ENCODE measurements at places on chromosomes 3 and 15.

- DNase-seq = peak; percentile 62
These were observed 94.7 kb downstream of the IL5RA start for GRCh38 chr3:3015185-3016089.

GRCh38 chr15:55856506-55857164 lies 113.7 kb upstream of the PRTG start:
- DNase-seq = no peak

GRCh38 chr3:96814651-96815567 lies 515 bp downstream of the EPHA6 start:
- DNase-seq = no peak

DNA sequence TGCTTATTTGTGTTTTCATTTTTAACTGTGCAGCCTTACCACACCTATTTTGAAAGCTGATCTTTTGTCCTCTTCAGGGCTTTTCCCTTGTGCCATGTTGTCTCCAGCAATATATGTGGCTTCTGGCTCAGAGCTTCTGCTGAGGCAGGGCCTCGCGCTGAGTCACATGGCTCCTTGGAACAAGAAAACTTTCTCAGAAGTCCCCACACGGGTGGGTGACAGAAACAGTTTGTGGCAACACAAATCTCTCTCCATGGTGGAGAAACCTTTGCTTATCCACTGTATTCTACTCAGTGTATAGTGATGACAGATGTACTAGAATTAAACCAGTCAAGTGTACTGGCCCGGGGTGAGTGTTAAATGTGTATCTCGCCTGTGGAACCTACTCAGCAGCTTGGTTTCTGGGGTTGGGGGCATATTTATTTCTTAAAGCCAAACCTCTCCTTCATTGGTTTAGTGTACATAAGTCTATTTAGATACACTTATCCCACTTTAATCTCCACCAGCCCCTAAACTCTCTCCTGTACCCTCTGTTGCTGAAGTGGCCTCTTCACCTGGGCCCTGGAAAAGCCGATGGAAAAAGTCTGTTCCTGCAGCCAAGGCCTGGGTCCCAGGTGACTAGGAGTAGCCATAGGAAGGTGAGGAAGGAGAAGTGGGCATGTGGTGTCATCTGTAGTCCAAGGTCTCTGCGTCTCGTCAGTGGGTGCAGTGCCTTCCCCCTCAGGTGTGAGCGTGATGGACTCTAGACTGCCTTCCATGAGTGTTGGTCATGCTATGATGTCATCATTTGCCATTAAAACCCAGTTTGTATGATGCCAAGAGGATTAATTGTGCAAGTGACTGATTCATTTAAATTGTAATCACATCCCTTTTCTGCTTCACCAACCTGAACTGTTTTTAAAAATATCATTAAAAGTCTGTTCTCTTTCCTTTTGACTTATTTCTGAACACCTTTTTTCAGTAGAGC lies 3.2 kb upstream of the FBXL22 start:
- DNase-seq = no peak

GRCh38 chr3:122469659-122470058 lies 45.1 kb downstream of the KPNA1 start:
- DNase-seq = no peak

DNA sequence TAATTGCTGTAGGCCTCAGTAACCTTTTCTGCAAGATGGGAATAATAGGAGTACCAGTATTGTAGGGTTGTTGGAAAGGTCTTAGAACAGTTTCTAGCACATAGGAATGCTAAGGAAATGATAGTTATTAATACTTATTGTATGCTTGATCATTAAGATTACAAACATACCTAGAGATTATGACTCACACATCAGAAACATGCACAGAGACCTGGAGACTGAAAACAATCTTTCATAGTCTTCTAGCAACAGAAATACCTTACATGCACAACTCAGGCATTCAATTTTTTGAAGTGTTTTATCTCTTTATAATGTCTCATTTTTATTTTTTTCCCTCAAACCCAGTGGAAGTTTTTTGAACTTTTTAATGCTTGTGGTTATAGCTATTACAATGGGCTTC lies 104.4 kb upstream of the ZBTB20 start:
- DNase-seq = no peak

GRCh38 chr3:138027821-138028220 lies 17.9 kb downstream of the CLDN18 start:
- no peak for DNase-seq

DNA sequence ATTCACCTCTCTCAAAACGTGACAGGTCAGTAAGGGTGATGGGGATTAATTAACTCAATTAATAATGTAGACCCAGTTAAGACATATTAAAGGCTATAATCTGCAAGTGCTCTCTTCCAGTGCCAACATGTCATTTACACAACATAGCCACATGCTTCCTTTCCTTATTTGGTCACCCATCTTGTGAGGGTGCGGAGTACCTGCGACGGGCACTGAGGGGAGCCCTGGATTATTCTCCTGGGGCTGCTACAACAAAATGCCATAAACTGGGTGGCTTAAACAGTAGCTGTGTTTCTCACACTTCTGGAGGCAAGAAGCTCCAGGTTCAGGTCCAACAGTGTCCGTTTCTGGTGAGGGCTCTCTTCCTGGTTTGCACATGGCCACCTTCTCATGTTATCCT lies 157.4 kb upstream of the LRTM1 start:
- DNase-seq = no peak

DNA sequence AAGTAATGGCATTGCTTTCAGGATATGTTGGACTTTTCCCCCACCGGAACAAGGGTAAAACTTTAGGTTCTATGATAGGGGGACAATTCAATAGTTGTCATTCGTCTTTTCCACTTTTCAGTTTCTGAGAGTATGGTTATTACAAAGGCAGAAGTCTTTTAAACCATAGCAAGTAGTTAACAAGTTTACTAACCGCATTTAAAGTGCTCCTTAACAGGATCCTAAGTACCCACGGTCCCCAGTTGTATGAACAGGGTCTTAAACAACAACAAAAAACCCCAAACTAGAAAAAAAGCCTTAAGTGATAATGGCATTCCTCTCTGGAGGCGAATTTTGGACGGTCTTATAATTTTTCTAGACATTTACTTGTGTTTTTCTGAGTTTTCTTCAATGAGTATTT lies 831 bp downstream of the IFT57 start:
- DNase-seq = no peak

DNA sequence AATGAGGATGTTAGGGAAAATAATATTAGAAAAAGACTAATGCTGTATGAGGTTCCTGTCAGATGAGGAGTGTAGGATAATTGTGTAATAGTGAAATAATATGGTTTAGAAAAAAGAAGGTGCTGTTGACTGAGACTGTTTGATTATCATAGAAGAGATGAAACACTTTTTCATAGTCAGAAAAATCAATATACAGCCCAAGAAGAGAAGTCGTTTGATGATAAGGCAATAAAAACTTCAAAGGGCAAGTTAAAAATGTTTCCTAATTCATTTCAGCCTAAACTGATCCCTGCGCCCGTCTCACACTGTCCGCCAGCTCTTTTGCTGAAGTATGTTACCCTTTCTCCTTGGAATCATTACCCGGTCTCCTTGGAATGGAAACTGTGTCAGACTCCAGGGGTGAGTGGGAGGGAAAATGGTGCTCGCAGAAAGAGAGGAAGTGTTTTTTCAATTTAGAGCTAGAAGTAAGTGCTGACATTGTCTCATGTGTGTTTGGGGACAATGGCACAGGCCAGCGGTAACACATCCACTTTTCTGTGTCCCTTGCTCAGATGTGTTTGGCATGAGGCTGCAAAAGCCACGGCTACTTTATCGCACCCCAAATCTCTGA lies 23.6 kb downstream of the DUT start:
- DNase-seq = no peak

DNA sequence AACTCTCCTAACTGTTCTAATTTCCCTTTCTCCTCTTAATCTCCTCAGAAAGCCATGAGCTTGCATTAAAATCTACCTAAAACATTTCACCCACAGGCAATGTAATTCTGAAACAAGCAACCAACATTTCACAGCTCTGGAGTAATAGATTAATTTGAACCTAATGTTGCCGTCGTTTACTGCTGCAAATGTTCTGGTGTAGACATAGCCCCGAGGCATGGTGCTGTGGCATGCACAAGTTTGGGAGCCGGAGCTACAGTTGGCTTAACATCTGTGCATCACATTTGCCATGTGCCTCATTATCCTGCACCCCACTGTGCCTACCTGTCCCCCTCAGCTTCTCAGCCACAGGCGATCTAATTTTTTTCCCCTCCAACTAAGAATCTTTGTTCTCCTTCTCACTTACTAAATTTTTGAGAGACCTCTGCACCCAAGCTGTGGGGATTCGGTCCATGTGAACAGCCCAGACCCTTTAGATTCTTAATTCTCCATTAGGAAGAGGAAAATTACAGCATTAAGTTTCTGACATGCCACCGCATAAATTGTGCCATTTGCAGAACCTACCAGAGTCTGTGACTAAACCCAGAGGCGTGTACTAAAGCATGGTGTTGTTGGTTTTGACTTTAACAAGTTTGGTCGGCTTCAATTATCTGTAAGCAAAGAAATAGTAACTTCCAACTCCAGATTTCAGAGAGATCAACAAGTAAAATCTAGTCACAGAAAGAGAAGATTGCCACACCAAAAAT lies 419.2 kb downstream of the MECOM start:
- DNase-seq = no peak

DNA sequence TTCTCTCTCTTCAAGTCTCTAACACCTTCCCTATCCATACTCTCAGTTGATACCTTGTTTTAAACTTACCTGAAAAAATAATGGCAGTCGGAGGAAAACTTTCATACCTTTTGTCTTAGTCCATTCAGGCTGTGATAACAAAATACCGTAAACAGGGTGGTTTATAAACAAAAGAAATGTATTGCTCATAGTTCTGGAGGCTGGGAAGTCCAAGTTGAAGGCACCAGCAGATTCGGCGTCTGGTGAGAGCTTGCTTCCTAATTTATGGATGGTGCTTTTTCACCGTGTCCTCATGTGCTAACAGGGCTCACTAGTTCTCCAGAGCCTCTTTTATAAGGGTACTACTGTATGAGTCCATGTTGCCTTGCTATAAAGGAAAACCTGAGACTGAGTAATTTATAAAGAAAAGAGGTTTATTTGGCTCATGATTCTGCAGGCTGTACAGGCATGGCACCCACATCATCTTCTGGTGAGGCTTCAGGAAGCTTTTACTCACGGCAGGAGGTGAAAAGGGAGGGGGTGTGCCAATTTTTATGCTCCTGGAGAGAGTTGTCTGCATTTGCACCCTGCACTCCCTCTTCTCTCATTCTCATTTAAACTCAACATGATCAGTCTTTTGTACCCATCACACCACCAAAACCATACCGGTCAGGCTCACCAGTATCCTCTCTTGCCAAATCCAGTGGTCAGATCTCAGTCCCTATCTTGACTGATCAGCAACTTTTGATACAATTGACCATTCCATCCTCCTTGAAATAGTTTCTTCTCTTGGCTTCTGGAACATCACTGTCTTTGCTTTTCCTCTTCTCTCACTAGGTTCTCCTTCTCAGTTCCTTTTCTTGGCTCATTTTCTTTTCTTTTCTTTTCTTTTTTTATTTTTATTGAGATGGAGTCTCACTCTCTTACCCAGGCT lies 21.6 kb downstream of the ST6GAL1 start:
- no peak for DNase-seq

DNA sequence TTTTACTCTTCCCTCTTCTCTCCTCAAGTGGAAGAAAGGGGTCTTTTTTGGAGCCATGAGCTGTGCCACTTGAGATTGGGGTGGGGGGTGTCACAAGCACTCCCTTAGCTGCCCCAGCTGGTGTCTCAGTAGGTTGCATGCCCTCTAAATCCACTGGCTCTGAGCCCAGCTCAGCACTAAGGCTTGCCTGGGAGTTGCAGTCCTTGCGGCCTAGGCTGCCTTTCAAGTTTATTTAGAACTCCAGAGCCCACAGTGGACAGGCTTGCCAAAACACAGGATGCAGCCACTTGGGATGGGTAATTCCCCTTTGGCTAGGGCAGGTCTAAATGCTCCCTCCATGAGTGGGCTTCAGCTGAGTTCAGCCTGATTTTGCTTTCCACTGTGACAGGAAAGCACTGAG lies 24.7 kb downstream of the C3orf20 start:
- DNase-seq = no peak

- no peak for DNase-seq
These were observed 8.1 kb downstream of the KLF15 start for GRCh38 chr3:126349071-126349470.

DNA sequence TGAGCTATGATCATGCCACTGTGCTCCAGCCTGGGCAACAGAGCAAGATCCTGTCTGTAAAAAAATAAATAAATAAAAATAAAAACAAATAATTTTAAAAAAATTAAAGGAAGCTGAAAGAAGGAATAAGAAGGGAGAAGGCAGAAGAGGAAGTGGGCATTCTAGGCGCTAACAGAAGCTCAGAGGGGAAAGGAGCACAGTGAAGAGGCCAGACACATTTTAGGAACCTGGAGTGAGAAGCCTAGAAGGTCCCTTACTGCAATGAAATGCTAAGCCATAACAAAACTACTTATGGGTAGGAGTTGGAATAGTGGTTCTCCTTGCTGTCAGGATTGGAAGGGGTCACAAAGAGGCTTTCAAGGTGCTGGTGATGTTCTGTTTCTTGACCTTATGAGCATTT lies 64.0 kb downstream of the ITGB5 start:
- DNase-seq = no peak

GRCh38 chr3:168251371-168251770 lies 155.6 kb upstream of the GOLIM4 start:
- DNase-seq = no peak

DNA sequence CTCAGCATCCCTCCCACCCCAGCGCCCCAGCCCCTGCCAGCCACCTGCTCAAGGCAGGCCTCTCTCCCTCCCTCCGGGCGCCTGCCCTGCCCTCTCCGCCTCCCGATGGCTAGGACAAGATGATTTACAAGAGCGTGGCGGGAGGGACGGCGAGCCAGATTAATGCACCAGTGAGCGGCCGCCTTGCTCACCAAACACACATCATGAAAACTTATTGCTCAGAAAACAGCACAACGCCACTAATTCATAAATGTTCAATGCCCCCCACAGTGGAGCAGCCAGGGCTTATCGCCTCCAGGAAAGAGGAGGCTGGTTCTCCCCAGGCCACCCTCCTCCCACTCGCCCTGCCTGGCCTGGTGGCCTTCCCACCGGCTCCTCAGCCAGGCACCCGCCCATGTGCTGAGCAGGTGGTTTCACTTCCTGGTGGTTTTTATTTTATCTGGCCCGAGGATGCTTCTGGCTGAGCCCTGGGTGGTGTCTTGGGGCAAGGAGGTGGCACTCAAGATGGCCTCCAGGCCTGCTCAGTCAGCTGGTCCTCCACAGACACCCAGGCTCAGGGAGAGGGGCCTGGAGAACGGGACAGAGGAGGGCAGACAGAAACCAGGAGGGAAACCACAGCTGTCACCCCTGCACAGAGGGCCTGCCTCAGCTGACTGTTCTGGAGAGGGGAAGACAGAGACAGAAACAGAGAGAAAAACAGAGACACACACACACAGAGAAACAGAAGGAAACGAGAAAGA lies 284.9 kb downstream of the UACA start:
- no peak for DNase-seq

DNA sequence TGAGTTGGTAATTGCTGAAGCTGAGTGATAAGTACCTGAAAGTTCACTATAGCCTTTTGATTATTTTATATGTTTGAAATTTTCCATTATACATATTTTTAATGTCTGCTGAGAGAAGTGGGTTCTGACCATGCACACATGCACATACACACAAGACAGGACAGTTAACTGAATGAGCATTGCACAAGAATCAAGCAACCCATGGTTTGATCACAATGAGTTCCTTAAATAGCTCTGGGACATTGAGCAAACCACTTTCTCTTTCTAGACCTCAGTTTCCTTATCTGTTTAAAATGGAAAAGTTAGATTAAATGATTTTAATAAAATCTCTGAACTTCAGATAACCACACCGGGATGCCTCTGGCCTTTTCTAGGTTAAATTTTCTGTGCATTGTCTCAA lies 26.7 kb downstream of the SNTN start:
- no peak for DNase-seq

Measured in D341Med (cell line).